ENCODE measurements at places on chromosomes 1 and 21.

GRCh38 chr1:115791816-115792215, 23.3 kb upstream of the CASQ2 start:
- DNase-seq = no peak

- DNase-seq = no peak
These were observed 24.1 kb downstream of the UBR4 start for GRCh38 chr1:19186001-19186400.

DNA sequence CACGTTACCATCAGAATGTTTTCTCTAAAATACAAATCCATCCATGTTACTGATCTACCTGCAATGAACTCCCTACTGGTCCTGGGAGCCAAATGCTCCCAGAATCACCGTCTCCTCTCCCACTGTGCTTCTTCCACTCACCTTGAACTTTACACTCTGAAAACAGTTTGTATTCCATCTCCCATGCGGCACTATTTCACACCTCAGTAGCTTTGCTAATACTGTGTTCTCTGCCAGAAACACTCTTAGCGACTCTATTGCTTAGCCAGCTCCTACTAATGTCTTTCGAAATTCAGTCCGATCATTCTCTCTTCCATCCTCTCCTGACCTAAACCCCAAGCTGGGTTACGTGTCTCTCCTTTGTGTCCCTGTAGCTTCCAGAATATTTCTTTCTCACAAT, 284.4 kb upstream of the DUSP10 start:
- DNase-seq = no peak

DNA sequence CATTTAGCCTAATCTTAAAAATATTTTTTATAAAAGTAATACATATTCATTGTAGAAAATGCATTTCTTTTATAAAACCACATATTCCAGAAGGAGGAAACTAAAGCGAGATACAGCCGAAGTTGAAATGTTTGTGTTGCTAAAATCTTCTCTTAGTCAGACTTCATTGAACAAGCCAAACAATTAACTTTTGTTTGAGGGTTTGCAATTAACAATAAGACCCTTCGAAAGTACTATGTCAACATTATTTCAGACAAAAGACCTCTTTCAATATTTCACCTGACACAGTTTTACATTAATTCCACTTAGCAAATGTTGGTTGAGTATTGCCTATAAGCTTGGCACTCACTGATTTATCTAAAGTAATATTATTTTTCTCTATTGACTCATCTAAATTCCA, 354.0 kb upstream of the ADAMTS5 start:
- DNase-seq = no peak

DNA sequence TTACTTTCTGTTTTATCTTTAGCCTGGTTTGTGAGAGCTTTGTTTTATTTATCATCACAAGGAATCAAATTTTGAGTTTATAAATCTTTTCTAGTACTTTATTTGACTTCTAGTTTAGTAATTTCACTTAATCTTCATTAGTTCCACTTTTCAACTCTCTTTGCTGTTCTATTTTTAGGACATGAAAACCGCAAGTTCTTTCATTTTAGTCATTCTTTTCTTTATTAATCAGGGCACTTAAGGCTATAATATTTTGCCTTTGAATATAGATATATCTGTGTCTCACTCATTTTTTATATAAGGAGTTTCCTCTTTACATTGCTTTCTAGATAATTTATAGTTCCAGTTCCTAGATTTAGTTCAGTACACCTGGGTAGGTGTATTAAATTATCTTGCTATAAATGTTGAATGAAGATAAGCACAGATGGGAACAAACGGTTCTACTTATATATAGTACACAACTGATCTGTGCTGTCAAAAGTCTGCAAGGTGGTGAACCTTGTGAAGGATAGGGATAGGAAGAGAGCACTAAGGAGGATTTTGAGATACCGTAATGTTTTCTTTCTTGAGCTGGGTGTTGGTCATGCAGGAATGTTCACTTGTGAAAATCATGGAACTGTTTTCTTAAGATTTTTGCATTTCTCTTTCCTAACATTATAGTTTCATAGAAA, 402.3 kb downstream of the RYR2 start:
- no peak for DNase-seq
